ENCODE measurements at places on chromosomes 1 and 21.

GRCh38 chr21:45555557-45556301 lies 13.5 kb upstream of the SLC19A1 start:
- DNase-seq = no peak

- DNase-seq = peak; percentile 2
These were observed 34.1 kb upstream of the SUCO start for GRCh38 chr1:172498857-172499256.

GRCh38 chr1:44919400-44919799 lies 67.0 kb downstream of the EIF2B3 start:
- peak; percentile 90 for DNase-seq

DNA sequence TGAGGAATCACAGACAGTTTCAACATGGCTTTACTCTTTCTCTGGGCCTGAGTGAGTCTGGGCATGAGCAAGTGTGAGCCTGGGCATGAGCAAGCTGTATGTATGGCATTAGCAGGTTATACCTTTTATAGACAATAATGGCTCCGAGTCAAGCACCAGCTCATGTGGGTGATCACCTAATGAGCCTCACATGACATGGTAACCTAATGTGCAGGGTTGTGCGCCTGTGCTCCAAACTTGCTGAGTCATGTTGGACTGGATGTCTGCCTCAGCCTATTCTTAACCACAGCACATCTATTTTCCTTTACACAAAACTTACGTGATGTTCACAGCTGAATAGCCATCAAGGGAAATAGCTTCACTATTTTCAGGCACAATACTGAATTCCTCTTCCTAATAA lies 236.2 kb upstream of the NRIP1 start:
- DNase-seq = no peak

DNA sequence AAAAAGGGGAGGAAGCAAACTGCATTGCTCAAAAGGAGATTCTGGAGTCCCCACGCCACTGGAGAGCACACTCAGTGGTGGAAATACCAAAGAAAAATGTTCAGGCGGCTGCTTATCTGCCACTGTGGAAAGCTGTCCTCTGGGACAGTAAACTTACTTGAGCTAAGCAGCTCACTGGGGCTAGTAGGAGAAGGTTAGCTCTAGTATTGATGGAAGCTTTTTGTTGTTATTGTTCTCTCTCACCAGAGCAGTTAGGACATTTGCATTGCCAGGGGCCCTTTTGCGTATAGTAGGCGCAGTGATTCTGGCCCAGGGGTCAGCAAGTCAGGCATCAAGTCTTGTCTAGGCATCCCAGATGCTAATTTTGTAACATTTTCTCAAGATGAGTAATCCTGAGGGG lies 15.6 kb downstream of the BACE2 start:
- no peak for DNase-seq

DNA sequence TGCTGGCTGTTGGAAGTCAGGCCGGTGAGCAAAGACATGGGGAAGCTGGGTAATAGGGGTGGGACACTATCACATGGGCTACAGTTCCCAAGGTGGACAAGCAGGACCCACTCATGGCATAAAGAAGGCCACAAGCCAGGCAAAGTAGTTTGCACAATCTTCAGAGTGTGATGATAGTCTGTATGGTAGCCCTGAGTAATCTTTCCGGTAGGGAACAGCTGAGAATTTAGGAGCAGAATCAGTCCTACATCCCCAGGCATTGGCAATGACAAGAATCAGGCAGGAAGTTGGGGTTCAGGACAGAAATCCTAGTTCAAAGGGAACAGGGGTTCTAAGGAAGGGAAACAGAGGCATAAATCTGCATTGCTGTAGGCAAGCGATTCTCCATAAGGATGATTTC lies 23.9 kb upstream of the SPATA6 start:
- DNase-seq = no peak

GRCh38 chr21:25396135-25396711 lies 211.1 kb downstream of the MRPL39 start:
- no peak for DNase-seq

GRCh38 chr1:204197068-204197467 lies 777 bp upstream of the KISS1 start:
- no peak for DNase-seq

- peak; percentile 79 for DNase-seq
These were observed 45.7 kb upstream of the TSPAN2 start for GRCh38 chr1:115134850-115135480.

DNA sequence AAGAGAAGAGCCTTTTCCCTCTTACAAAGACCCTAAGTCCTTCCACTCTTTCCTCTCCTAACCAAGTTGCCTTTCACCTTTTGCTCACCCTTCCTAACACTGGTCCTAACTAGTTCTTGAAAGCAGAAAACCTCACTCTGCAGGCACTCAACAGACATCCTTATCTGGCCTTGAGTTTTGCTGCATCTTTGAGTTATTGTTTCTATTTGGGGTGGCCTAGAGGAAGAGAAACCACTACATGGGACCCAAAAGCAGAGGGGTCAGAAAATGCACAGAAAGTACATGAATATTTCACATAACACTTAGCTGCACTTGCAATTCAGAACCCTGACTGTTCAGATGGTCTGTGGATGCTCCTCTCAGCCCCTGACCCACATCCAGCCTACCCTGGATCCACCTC lies 178.3 kb upstream of the SYT6 start:
- DNase-seq = no peak

DNA sequence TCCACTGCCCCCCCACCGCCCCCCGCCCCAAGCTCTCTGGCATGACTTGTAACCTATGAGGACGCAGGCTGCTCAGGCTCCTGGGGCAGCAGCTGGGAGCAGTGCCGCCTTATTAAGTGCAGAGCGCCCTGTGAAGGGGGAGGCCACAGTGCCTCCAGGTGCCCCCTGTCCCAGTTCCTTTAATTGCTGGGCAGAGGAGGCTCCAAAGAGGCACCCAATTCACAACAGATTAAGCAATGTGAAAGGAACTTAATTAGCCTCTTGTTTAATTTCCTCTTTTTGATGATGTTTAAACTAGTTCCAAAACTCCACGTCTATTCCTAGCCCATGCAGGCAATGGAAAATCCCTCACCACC lies 3.0 kb downstream of the RXFP4 start:
- no peak for DNase-seq

DNA sequence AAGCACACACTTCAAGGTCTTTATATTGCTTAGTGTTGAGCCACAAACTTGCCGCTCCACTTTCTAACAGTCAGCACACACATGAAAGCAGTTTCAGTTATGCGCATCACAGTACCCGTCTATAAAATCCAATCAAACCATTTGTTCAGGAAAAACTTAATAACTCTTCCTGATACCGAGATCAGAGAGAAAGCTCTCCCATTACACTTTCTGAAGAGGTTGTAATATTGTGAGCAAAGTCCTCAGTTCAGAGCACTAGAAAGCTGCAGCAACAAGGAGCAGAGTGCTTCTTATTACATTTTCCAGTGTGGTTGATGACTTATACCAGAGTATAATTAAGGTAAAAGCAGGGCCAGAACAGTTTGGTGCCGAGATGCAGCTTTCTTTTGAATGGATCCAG lies 102.8 kb upstream of the F3 start:
- DNase-seq = no peak

DNA sequence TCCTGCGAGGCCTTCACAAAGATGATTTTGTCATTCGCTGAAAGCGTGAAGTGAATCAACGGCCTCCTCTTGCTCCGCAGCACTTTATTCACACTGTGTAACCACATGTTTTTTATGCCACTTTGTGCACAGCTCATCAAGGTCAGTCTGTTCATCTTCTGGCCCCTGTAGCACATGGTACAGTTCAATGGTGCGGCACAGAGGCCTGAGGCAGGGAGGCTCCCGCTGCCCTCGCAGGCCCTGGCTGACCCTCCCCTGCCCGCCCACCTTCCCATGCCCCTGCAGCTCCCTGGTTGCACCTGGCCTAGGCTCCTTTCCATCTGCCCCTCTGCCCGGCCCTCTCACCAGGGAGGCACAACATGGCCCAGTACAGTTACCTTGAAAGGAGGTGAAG lies 87.5 kb downstream of the CD247 start:
- no peak for DNase-seq

DNA sequence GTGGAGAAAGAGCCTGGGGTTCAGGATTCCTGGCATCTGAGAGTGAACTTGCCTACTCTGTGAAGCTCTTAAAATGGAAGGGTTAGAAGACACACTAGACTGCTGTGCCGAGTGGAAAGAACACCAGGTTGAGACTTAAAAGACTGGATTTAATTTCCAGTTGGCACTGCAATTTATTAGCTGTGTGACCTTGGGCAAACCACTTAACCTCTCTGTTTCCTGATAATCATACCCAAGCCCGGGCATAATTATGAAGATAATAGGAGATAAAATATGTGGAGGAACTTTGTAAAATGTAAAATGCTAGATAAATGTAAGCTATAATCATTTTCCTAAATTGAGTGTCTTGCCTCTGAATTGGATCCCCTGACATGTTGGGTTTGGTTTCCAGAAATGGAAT lies 4.7 kb upstream of the LHX4 start:
- no peak for DNase-seq

DNA sequence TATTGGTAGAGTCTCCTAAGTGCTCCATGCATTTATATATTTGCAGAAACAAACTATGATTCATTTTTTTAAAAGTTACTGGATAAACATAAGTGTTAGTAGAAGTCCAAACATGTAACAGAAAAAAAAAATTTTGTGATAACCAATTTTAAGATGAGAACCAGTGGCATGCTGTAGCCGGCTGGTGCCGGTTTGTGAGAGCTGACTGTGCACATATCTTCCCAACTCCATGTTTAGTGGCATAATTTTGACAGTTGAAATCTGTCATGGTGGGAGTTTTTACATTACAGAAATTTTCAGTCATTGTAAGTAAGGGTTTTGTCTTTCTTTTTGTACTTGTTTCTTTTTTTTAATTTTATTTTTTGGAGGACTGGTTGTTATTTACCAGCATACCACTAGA lies 141.2 kb downstream of the TTLL7 start:
- no peak for DNase-seq

DNA sequence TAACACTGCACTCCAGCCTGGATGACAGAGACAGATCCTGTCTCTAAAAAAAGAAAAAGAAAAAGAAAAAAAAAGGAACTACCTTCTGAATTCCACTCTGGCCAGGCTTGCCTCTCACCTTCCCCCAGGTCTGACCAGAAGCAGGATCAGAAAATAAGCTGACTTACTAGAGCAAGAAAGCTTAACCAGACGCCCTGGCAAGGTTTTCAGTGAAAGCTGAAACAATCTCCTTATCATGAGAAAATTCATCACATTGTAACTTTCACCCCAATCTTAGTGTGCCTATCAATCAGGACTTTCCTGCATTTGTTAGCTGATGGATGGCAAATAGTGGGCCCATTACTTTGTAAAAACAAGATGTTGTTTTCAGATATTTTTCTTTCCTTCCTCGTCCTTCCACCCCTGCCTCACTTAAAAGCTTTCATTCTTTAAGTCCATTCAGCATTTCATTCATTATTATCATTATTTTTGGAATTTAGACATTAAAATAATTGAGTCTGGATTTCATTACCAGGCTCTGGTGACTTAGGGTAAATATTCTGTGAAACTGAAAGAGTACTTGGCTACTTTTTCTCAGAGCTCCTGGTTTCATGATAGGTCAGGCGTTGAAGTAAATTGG lies 96.5 kb upstream of the CD34 start:
- peak; percentile 61 for DNase-seq

GRCh38 chr1:231312432-231312788 lies 25.2 kb downstream of the EXOC8 start:
- no peak for DNase-seq
